Natural killer cell treated with Interleukin-12 subunit alpha and Interleukin-12 subunit beta and Interleukin-15 and Interleukin-18, amount 100 ng/mL, for 72 hours (primary cell): ENCODE measurements at places on chromosomes 3 and 15. TPM values are rescaled to one million over a fixed set of nuclear protein-coding genes. Genes with fewer than 3 reads are reported as not detected.

The DGKG gene
- 6.2 TPM for total RNA-seq

The DAZL gene
- not detected for total RNA-seq

The ZDHHC19 gene
- not detected for total RNA-seq

DNA sequence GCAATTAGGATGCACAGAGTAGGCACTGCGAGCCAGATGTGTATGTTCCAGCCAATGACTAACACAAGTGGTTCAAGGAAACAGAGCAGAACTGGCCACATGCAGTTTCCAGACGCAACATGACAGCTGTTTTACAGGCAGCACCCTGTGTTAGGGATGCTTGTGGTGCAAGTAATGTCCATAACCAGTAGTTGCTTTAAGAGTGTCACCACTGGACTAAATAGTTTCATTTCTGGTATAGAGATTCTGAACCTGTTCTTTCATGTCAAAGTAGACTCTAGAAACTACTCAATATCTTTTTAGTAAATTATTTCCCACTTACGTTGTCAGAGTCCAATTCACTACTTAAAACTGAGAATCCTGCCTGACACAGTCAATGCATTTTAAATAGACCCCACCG, 14.5 kb upstream of the LPP start:
- H3K4me1 ChIP-seq, result peaks cover 13% of the 10 kb centered on the region
- DNase-seq, result no peak
- H3K27me3 ChIP-seq, result peaks cover 8% of the 10 kb centered on the region

The VIPR1 gene
- total RNA-seq, result 0.69 TPM

DNA sequence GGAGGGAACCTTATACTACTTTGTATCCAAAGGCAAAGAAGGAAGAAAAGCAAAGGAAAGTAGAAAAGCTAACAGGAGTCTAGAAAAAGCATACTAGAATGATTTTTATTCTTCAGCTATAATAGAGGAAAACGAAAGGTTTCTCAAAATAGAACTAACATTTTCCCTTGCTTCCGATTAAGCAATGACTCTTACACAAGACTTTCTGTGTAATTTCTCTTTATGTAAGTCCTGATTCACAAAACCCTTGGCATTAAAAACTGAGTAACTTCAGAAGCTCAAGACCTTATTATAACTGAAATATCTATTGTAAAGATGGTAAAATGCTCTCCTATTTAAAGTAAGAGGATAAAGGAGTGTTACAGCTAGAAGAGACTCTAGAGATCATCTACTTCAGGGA, 97.4 kb downstream of the DTWD1 start:
- DNase-seq, result no peak
- no peak overlapping the region for H3K4me3 ChIP-seq
- H3K27ac ChIP-seq, result no peak overlapping the region
- H3K4me1 ChIP-seq, result peaks cover 10% of the 10 kb centered on the region

DNA sequence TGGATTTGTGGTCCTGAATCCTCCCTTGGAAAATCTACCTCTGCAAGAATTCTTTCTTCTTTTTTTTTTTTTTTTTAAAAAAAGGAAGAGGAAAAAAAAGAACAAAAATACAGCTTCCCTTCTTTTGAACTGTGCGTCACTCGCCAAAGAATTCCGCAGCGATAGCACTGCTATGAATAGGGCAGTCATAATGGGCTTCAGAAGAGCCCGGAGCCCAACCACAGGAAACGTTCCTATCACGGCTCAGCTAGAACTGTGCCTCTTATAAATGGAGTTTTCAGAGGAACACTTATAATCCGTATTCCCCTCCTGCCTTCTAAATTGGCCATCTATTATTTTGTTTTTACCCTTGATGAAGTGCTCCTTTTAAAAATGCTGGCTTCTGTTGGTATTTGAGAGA, 227.7 kb downstream of the ADAMTS17 start:
- H3K4me3 ChIP-seq, result no peak overlapping the region

GRCh38 chr3:73255609-73256029, 194.2 kb downstream of the EBLN2 start:
- no peak for DNase-seq
- peaks cover 6% of the 10 kb centered on the region for H3K27me3 ChIP-seq
- H3K4me3 ChIP-seq, result no peak overlapping the region
- no peak overlapping the region for H3K27ac ChIP-seq
- H3K4me1 ChIP-seq, result no peaks in the 10 kb centered on the region

The RHOV gene
- not detected for total RNA-seq

DNA sequence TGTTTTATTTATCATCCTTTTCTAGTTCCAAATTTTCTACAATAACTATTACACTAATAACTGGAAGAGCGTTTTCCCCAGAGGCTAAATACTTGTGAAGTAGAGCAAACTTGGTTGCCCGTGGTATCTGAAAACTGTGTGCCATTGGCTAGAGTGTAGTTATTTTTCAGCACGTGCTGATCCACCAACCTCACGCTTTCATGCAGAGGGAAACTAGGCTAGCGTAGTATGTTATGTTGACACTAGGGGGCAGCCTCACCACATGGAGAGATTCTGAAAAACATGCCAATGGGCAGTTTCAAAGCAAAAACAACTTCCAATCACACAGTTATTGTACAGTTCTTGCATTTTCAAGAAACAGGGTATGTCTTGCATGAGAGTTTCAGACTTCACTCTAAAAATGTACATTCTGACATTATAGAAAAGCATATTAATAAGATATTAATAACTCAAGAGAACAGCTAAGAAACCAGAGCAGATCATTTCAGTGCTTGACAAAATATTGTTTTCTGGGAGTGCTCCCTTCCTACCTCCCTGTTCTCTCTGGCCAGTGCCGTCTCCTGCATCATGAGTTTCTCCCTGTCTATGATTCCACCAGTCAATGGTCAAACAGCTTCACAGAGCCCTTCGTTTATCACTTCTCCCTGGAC, 39.7 kb downstream of the SPATA12 start:
- DNase-seq, result peak; percentile 70
- H3K4me3 ChIP-seq, result no peak overlapping the region
- H3K36me3 ChIP-seq, result no peaks in the 10 kb centered on the region
- H3K4me1 ChIP-seq, result no peaks in the 10 kb centered on the region
- no peaks in the 10 kb centered on the region for H3K27me3 ChIP-seq
- H3K27ac ChIP-seq, result no peak overlapping the region

GRCh38 chr15:62502451-62502850, 337.4 kb upstream of the C2CD4B start:
- H3K4me1 ChIP-seq, result no peaks in the 10 kb centered on the region
- H3K4me3 ChIP-seq, result no peak overlapping the region
- H3K27me3 ChIP-seq, result peaks cover 6% of the 10 kb centered on the region
- H3K36me3 ChIP-seq, result no peaks in the 10 kb centered on the region
- H3K27ac ChIP-seq, result no peak overlapping the region

DNA sequence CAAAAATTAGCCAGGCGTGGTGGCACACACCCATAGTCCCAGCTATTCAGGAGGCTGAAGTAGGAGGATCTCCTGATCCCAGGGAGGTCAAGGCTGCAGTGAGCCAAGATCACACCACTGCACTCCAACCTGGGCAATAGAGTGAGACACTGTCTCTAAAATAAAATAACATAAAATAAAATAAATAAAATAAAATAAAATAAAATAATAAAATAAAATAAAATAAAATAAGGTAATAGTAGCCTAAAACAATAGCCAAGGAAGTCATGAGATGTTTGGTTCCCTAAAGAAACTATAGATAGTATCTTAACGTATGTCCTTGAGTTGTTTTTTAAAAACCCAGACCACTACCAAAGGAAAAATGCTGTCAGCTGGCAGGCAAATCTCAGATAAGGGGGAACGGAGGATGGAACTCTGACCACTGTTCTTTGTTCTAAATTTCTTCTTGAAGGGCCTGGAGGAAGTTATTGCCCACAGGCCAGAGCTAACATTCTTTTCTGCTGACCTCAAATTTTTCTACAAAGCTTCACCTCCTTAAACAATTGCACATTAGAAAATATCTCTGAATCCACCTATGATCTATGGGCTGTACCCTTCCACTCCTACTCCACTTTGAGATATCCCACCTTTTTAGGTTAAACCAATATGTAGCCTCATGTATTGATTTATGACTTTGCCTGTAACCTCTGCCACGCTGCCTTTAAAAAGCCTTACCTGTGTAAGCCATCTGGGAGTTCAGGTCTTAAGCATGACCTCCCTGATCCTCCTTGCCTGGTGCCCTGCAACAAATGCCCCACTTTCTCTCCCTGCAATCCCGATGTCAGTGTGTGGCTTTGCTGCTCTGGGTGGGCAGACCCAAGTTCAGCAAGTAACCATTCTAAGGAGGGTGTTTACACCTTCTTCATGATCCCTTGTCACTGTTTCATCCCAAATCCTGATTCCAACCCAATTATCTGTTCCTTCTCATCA, 126.2 kb upstream of the BHLHE40 start:
- H3K27ac ChIP-seq, result peak overlapping the region; percentile 100
- no peak for DNase-seq
- H3K4me1 ChIP-seq, result peaks cover 74% of the 10 kb centered on the region

The LRRC2 gene
- total RNA-seq, result not detected

GRCh38 chr3:184764191-184764590, 47.8 kb upstream of the VPS8 start:
- H3K4me3 ChIP-seq, result no peak overlapping the region
- peaks cover 12% of the 10 kb centered on the region for H3K27me3 ChIP-seq
- no peaks in the 10 kb centered on the region for H3K4me1 ChIP-seq

GRCh38 chr3:133662278-133662651, 524 bp upstream of the TOPBP1 start:
- no peaks in the 10 kb centered on the region for H3K27me3 ChIP-seq
- H3K27ac ChIP-seq, result peak overlapping the region; percentile 98
- peaks cover 44% of the 10 kb centered on the region for H3K4me1 ChIP-seq
- no peak for DNase-seq

DNA sequence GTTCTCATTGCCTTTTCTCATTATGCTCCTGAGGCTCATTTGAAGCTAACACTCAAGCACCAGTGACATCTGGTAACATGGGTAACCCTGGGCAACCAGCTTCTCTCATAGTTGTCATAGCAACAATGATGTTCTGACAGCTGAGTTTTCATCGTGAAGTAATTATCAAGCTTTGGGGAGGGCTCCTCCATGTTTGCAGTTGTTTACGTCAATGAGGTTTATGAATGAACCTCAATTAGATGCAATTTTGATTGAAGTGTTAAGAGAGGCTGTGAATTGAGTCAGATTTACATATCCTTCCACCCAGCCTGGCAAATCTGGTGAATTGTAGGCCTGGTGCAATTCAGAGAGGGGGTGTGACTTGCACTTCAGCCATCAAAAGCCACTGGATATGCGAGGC, 119.3 kb upstream of the CHD2 start:
- no peak overlapping the region for H3K27ac ChIP-seq
- H3K4me1 ChIP-seq, result no peaks in the 10 kb centered on the region
- no peak overlapping the region for H3K4me3 ChIP-seq
- DNase-seq, result no peak
- no peaks in the 10 kb centered on the region for H3K36me3 ChIP-seq

The PIGB gene
- 18.4 TPM for total RNA-seq

DNA sequence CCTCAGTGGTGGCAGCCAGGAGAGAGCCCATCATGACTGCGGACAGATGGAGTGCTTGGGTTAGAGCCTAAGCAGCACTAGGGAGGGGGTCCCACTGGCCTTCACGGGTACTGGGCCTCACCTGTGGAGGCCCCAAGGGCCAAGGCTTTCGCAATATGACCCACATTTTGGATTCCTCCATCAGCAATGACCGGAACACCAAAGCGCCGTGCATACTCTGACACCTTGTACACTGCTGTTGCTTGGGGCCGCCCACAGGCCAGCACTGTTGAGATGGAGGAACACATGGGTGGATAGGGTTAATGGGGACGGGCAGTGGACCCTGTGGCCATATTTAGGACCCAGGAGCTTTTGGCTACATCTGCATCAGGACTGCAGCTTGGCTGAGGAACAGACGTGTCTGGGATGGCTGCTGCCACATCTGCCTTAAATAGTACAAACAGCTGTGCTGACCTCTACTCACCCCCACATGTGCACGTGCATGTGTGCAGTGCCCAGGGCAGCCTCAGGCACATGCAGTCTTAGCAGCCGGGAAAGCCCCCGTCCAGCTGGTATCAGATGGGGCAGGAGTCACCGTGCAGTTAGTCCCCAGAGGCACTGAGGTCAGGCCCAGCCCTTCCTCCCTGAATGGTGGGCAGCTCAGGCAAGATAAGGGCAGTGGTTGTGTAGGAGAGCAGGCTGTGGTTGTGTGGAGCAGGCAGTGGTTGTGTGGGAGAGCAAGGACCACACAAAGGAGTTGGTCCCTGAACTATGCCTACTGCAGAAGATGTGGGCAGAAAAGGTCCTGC, 3.3 kb downstream of the NDUFAF3 start:
- DNase-seq, result no peak
- no peaks in the 10 kb centered on the region for H3K27me3 ChIP-seq
- H3K4me1 ChIP-seq, result peaks cover 53% of the 10 kb centered on the region

DNA sequence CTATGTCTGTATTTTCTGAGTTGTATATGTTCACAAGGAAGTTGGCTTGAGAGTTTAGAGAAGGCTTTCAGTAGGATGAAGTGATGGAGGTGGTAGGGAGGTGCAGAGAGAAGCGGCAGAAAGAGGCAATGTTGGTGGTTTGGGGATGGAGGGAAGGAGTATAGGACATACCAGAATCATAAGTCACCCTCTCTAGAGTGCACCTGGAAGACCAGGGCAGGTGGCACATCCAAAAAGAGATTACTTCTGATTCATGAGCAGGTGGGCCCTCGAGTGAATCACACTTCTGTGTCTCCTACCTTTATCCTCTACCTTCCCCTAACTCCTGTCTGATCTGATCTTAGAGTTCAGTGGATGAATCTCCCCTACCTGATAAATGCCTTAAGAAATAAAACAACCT, 41.8 kb upstream of the MRPL3 start:
- DNase-seq, result no peak
- H3K4me1 ChIP-seq, result no peaks in the 10 kb centered on the region
- no peaks in the 10 kb centered on the region for H3K36me3 ChIP-seq
- H3K27ac ChIP-seq, result no peak overlapping the region
- peaks cover 41% of the 10 kb centered on the region for H3K27me3 ChIP-seq
- H3K4me3 ChIP-seq, result no peak overlapping the region
